NCI-H1092 (cell line): ENCODE measurements at places on chromosomes 2 and 18.
A peak's percentile ranks its signal among the peaks of the same experiment; 100 is the strongest.

DNA sequence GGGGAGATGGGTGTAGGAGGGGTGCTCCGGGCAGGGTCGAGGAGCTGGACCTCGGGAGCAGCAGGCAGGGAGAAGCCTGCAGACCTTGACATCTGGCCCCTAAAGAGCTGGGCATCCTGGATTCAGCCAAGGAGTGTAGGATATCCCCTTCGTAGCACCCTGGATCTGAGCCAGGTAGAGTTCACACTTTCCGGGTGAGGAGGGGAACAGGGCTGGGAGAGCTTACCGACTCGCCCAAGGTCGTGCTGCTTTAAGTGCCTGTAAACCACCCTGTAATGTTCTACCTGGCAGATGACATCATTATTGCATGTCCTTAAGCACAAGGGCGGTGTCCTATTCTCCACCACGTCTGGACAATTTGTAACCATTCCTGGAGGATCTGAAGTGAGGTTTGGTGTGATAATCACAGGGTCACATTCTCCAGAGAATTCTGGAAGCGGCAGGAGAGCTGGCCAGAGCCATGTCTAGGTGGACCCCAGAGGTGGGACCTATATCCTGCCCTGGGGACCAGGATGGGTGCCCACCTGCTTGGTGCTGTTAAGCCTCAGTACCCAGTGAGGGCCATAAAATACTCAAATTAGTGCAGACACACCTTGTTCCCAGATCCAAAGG is 14.6 kb downstream of the ITM2C start:
- no peak for DNase-seq

DNA sequence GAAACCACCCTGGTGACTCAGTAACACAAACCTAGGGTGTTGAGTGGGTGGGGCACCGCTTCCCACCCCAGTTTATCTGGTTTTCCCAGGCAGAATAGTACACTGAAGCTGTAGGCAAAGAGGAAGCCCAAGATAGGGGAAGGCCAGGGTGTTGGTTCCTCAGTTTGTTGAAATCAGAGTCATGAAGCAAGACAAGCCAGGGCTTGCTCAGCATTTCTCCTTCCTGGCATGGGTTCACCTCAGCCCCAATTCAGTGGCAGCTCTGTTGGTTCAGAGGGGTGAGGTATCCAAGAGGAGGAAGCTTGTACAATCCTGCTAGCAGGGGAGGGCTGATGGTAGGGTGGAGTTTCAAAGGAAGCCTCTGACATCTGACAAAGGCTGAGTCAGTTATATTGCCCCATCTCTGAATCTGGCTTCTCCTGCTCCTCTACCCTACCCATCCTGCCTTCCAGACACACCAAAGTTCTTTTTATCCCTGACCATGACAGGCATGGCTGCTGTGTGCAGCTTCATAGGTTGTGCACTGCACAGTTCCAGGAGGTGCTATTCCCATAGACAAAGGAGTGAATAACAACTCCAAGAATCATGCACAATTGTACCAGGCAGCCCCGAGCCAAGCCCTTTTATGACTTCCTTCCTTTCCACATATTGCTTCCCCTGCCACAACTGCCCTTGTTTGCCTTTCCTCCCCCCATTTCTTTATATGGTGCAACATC is 24.9 kb upstream of the RAB10 start:
- no peak for DNase-seq

GRCh38 chr2:831622-832021 is 119.0 kb upstream of the SNTG2 start:
- no peak for DNase-seq

GRCh38 chr2:70019096-70019495 is 57.7 kb upstream of the ASPRV1 start:
- no peak for DNase-seq

DNA sequence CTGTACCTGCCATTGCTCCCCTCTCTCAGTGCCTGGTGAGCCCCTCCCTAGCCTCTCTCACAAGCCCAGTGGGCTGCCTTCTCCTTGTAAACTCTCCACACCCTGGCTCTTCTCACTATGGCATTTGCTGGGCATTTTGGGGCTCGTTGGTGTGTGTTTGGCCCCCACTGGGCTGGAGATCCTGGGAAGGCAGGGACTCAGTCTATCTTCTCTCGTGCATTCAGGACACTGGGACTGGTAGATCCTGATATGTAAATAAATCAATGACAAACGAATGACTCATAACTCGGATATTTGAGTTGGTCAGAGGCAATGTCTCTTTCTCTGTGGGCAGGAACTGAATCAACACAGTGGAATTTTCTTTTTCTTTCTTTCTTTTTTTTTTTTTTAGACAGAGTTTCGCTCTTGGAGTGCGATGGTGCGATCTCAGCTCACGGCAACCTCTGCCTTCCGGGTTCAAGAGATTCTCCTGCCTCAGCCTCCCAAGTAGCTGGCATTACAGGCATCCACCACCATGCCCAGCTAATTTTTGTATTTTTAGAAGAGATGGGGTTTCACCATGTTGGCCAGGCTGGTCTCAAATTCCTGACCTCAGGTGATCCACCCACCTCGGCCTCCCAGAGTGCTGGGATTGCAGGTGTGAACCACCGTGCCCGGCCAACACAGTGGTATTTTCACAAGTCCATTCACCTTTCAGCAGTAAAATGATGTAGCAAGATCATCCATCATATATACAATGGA is 144.6 kb upstream of the SPRED2 start:
- DNase-seq: no peak

DNA sequence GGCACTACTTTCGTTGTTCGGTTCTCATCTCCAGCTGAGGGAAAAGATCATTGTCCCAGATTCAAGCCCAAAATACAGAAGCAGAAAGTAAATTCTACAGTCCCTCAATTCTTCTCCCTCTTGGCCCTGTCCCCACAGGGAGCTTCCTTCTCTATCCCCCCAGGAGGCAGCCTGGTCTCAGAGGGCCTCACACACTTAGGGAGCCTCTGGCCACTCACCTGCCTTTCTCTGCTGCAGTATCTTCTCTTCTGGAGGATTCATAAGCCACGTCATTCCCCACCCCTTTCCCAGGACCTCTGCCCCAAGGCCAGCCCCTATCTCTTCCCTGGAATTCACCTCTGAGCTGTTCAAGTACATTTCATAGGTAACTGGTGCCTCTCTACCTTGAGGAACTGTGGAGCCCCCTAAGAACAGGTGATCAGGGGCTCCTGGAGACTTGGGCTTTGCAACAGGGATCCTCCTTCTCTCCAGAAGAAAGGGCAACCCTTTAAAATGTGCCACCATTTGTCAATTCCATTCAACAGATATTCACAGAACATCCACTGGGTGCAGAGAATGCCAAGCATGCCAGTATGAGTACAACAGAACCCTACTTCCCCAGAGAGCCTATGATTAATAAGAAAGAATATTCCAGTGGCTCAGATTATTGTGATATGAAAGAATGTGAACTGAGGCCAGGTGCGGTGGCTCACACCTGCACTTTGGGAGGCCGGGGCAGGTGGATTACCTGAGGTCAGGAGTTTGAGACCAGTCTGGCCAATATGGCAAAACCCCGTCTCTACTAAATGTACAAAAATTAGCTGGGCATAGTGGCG is 72.9 kb downstream of the CIB4 start:
- no peak for DNase-seq

- DNase-seq: no peak
Observed at GRCh38 chr2:96863575-96864342, 5.9 kb upstream of the ANKRD39 start.

GRCh38 chr2:216372761-216373291 is 543 bp upstream of the MARCHF4 start:
- no peak for DNase-seq

- no peak for DNase-seq
Observed at GRCh38 chr18:317618-318017, 49.8 kb upstream of the THOC1 start.

DNA sequence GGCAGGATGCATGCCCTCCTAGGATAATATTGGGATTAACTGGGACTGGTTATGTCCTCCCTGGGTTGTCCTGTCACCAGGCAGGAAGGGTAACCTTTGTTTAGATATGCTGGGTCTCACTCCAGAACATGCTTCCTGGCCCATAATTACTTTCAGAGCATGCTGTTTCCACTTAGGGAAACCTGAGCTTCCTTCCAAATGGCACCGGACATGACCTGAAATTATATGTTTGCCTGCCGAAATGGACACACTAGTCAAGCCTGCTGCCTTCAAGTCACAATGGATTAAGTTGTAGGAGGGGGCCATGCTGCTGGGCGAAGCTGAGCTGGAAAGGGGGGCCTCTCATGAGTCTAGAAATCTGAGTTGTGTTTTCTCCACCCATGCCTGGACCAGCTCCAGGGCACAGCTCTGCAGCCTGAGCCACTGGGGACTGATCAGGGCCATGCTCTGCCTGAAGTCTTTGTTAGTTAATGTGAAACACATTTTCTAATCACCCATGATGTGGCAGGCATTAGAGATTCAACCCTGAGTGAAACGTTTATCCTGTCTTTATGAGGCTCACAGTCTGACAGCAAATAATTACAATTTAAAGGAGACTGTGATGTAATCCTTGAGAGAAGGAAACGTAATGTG is 273.3 kb downstream of the TNS1 start:
- peak; percentile 38 for DNase-seq

DNA sequence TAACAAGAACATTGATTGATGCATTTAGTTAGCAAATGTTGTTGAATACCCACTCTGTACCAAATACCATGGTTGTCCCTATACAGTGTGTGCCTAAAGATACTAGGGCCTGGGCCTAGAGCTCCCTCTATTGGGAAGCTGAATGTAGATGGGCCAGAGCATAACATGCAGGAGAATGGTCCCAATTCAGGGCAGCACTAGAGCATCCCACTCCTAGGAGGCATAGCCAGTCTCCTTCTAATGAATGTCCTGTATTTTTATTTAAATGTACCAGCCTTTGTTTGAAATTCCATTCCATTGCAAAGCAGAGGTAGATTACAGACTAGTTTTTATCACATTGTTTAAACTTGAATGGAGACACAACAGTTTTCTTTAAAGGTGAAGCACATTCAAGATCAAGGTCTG is 90.6 kb downstream of the FEZ2 start:
- DNase-seq: peak; percentile 5

GRCh38 chr2:74502720-74503505 is 3.5 kb upstream of the LBX2 start:
- DNase-seq: no peak

DNA sequence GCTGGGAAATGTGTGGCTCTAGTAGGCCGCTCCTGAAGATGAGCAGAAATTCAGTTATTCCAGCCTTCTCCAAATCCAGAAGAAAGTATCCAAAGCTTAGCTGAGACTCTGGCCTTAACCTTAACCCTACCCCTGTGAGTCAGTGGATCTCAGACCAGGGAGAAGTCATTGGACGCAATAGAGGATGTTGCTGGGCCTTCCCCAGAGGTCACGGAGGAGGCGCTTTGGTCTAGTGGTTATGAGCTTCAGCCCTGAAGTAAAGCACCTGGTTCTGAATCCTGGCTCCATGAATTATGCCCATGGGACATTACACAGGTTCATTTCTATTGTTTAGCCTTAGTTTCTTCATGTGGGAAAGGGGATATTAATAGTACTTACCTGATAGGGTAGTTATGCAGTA is 24.0 kb downstream of the PKDCC start:
- DNase-seq: no peak

- DNase-seq: no peak
Observed at GRCh38 chr2:236472720-236473495, 96.7 kb upstream of the ACKR3 start.

DNA sequence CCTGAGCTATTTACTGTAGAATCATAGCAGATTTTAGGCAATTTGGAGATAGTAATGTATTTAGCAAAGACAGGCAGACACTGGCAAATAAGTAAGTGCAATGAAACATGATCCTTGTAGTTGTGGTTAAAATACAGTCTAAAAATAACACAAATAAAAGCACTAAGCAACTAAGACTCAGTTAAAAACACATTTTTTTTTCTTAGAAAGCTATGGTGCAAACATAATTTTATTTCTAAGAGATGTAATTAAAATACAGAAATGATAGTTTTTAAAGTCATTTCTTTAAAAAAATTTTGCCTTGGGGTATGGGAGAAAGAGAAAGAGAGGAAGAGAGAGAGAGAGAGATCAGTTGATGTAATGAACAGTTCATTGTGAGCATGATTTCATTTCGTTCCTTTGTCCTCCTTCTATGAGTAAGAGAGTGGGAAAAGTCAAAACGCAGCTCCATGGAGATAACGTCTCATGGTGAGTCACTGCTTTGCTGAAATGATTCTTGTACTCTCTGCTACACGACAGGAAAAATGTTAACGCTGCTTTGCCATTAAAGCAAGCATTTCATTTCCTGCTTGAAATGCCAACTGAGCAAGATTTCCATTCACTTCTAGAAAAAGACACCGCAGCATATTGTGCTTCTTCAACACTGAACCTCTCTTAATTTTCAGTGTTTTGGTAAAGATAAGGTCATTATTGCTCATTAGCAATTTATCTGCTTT is 61.3 kb upstream of the PGAP1 start:
- no peak for DNase-seq

DNA sequence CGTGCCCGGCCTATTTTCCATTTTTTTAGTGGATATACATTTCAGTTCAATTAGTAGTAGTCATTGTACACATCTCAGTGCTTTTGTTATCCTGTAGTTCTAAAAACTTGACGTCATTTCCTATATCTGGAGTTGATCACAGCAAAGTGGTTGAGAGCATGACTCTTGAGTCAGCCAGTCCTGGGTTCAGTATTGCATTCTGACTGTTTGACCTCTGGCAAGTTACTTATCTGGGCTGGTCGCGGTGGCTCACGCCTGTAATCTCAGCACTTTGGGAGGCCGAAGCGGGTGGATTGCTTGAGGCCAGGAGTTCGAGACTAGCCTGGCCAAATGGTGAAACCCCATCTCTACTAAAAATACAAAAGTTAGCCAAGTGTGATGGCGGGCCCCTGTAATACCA is 50.4 kb upstream of the PPM1B start:
- DNase-seq: no peak

DNA sequence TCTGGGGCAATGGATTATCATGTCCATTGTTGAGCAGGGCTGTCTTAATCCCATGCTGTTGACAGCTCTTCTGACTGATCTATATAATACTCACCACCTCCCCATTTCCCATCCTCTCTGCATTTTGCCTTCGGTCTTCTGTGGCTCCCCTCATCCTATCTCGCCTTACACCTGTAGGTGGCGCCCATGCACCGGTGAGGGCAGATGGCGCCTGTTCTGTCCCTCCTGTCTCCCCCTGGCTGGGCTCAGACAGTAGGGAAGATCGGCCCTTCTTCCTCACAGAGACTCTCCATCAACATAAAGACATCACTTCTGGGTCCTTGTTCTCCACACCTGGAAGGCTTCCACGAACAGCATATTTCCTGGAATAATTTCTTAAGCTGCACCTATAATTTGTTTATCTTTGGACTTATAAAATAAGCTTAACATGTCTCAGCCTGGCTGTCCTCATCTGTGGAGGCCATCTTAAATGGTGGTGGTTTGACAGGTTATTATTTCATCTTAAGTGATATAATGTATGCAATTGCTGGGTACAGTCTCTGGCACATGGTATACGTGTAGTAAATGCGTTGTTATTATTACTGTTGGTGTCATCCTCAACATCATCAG is 10.9 kb upstream of the CDH20 start:
- peak; percentile 66 for DNase-seq

DNA sequence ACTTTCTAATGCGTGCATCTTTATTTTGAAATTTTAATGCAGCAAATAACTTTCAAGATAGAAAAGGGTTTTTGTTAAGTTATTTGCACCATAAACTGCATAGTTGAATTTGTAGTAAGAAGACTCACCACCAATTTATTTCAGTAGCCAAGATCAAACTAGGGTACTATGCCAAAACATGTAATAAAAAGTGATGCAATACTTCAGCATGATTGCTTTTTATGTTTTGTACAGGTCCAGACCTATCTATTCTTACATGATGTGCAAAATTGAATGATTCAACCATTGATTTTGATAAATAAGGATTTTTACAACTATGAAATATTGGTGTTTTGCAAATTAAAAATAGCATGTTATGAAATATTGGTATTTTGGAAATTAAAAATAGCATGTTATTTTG is 26.7 kb downstream of the AGPS start:
- no peak for DNase-seq

GRCh38 chr2:152635635-152636298 is 81.5 kb downstream of the PRPF40A start:
- DNase-seq: peak; percentile 19
